ENCODE measurements at places on chromosomes 11 and 22. TPM values are rescaled to one million over a fixed set of nuclear protein-coding genes. Genes with fewer than 3 reads are reported as not detected.
A peak's percentile ranks its signal among the peaks of the same experiment; 100 is the strongest.

DNA sequence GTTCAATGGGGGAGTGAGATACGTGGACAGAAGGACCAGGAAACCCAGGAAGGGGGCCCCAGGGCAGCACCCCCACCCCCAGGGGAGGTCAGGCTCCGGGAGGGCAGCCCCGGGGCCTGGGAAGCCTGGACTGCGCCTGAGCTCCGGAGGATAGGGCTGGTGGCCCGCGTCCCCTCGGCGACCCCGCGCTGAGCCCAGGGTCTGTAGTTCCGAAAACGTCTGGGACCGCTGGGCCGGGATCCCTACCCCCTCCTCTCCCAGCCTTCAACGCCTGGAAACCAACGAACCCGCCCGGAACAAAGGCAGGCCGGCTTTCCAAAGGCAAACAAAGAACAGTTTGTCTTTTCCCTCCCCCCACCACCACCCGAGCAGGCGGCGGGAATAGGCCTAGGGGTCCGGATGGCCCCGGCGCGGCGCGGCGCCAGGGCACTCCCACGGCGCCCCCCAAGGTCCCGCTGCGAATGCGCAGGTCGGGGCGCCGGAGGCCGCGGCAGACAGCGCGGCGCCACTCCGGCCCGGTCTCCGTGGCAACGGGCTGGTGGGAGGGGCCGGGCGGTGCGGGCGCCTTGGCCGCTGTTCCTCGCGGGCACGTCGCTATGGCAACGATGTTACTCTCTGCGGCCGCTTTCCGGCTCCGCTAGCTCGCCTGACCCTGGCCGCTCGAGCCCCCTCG lies 58.5 kb downstream of the IGLL1 start:
- peak; percentile 97 for DNase-seq

- no peak for DNase-seq
Observed at GRCh38 chr11:124886978-124887666, 10.5 kb downstream of the ROBO4 start.

DNA sequence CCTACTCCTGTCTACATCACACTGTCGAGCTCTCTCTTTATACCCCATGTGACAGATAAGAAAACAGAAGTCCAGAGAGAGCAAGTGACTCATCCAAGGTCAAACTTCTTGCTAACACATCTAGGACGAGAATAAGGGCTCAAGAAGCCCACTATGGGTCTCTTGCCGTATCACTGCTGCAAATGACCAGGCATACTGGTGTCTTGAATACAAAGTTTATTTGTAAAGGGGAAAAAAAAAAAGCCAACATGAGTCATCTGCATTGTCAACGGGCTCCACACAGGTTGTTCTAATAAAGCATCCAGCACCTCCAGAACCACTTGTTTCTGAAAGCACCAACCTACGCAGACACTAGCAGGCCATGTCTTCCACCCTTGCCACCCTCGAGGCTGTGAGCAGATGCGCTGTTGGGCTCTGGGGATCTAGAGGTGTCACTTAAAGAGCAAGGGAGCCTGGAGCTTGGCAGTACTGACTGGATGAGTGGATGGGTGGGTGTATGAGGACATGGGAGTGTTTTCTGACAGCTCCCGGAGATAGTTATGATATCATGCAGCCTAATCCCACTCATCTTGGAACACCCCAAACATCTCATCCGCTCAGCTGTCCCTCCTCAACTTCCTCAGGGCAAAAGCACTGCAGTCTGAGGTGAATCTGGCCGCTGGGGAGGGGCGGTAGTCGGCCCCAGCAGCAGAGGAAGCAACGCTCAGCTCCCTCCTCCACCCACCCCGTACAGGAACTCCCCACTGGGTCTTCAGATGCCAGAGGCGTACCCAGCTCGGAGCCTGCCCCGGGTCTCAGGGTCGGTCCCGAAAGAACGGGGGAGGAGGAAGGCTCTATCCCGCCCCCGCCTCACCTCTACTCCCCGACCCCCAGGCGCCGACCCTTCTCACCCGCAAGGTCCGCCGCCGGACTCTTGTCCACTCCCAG lies 1.0 kb downstream of the SMCO4 start:
- DNase-seq, result peak; percentile 59

DNA sequence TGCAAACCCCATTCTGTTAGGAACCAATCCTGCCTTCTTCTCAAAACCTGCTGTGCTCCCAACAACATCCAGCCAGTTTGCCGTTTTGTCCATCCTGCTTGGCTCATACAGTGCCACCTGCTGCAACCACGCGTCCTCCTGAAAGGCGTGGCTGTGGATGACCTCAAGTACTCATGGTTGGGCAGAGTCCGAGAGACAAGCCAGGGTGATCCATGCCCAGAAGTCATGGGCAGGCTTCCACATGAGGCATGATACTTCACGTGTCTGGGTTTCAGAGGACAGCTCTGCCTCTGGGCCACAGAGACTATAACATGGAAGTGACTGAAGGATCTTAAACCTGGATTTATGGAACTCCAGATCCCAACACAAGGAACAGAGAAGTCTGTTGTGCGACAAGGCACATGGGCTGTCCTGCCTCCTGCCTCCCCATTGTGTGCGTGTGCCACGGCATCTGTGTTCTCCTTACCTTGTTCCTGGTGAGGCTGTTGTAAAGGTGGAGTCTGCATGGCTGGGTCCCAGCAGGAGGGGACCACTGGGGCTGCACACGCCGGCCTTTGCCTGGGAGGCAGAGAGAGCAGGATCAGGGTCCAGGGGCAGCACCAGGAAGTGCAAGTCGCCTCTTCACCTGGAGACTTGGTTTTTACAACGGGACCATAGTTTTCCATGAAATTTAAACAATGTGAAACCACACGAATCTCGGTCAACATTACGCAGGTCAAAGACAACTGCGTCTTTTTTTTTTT lies 15.4 kb downstream of the CARS1 start:
- DNase-seq, result no peak

- no peak for DNase-seq
Observed at GRCh38 chr11:30344085-30344484, 21.2 kb downstream of the ARL14EP start.

GRCh38 chr11:119155733-119156492 lies 7.1 kb downstream of the ABCG4 start:
- DNase-seq, result peak; percentile 19

DNA sequence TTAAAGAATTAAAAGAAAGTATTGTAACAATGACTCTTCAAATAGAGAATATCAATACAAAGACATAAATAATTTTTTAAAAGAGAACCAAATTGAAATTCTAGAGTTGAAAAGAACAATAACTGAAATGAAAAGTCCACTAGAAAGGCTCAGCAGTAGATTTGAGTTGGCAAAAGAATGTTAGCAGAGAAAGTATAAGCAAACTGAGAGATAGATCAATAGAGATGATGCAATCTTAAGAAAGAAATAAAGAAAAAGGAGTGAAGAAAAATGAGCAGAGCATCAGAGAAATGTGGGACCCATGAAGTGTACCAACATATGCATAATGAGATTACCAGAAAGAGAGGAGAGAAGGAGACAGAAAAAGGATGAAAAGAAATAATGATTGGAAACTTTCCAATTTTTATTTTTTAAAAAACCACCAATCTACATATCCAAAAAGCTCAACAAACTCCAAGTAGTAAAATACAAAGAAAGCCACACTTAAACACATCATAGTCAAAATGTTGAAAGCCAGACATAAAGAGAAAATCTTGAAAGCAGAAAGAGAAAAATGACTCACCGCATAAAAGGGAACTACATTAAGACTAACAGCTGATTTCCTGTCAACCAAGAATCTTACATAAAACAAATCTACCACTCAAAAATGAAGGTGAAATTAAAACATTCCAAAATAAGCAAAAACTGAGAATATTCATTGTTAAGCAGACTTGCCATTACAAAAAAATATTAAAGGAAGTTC lies 20.9 kb downstream of the NCF4 start:
- no peak for DNase-seq

DNA sequence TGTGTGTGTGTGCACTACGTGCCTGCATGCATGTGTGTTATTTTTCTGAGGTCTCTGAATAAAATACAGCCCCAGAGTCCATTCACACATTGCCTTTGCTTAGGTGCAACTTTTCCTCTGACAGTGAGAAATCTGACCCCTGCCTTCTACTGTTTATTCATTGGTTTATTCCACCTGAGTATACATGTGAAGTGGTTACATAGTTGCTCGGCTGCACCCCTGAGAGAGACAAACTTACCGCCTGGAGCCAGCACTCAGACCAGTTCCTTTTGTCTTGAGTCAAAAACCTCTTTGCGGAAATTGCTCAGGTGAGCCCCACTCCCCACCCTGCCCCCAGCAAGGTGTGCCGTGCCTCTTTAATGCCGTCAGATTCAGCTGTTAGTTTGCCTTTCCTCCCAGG lies 363.6 kb downstream of the BRD1 start:
- no peak for DNase-seq

GRCh38 chr11:60100516-60100915 lies 12.1 kb downstream of the MS4A2 start:
- no peak for DNase-seq

DNA sequence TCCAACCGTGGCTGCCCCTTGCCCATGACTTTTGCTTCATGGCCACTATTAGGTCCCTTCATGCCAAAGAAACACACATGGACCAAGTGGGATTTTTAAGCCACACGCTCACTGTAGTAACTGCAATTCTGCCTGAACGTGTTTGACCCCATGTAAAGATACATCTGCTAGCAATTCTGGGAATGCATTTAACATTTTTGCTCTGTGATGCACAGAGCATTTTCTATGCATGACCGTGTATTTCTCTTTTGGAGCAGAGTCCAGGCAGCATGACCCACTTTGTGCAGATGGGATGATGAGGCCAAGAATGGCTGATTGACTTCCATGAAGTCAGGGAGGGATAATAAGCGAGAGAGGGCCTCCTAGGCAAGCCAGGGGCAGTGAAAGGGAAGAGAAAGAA lies 108.5 kb downstream of the TP53I11 start:
- DNase-seq, result no peak

GRCh38 chr22:24118689-24119384 lies 62.5 kb upstream of the SUSD2 start:
- no peak for DNase-seq

DNA sequence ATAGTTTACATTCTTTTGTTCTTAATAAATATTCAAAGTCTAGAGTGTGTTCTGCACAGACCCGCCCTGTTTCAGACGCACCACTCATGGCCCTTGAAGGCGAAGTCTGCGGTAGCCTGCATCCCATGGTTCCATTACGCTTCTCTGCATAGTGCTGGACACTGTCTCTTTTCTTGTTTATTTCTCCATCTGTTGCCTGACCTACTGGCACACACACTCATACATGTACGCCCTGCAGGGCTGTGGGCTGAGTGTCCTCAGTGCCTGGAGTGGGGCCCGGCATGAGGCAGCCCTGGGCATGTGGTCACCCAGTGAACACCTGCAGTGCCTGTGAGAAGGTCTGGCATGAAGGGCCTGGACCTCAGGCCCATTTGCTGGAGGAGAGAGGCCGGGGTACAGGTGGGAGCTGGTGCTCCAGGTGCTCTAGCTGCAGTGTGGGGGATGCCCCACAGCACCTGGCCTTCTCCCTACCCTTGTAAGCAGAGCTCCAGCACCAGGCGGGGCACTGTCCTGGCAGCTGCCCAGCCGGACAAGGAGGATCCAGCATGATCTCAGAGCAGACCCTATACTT lies 404.1 kb downstream of the TBC1D22A start:
- DNase-seq, result no peak

DNA sequence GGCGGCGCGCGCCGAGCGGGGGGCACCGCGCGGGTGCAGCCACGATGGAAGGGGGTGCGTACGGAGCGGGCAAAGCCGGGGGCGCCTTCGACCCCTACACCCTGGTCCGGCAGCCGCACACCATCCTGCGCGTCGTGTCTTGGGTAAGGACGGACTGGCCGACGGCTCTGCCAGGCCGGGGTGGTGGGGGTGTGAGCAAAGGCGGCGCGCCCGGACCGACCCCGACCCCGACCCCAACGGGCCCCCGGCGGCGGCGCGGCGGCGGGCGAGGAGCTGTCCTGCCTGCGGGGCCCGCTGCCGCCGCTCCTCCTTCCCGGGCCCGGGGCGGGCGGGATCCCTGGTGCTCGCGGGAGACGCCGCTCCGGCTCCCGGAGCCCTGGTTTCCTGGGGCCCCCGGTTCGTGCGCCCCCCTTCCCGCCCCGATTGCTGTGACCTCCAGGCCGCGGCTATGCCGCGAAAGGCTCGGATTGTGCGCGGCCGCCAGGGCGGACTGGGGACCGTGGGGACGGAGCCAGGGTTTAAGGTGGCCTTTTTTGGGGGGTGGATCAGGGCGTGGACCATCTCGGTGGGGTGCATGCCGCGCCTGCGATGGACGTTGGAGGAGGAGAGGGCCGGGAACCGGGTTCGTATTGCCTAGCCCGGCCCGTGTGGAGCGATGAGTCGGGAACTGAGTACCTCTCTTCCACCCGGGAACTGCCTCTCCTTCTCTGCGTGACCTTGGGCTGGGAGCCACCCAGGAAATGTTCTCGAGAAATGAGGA lies at the start of gene SYNGR1:
SYNGR1 (plus strand) TSS at position 25 of the 760 bp plus-strand sequence; CDS start at position 45, 20 bp downstream.
- no peak for DNase-seq

DNA sequence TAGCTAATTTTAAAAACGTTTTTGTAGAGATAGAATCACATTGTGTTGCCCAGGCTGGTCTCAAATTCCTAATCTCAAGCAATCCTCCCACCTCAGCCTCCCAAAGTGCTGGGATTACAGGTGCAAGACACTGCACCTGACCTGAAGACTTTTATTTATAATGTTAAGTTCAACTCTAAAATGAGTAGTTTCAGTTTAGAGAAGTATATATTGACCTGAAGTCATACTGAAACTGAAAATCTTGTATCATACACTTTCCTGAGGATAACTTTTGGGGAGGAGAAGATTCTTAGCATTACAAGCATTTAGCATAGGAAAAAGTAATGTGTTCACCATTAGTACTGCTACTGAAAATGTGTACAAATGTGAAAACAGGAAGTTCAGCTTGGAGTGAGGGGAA lies 249.3 kb downstream of the CASP12 start:
- no peak for DNase-seq

DNA sequence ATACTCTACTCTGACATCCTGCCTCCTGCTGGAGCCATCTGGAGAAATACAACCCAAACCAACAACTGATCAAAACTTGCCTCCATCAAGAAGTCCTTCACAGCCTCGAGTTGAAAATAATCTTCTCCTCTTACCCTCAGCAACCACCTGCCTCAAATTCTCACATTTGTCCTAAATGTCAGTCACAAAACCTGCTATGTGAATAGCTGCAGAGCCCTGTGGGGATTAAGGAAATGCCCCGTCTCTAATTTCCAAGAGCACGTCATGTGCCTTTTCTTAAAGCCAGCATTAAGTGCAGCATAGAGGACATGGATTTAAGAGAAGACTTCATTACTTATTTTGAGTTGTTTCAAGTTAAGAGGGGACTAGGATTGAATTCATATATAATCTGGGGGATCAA lies 105.9 kb downstream of the TRPC6 start:
- DNase-seq, result no peak

GRCh38 chr11:45409587-45409986 lies 123.4 kb upstream of the SYT13 start:
- DNase-seq, result no peak

VPREB1 gene
- total RNA-seq, result not detected

OPCML gene
- total RNA-seq, result not detected

OR5T1 gene
- total RNA-seq, result not detected

C11orf16 gene
- not detected for total RNA-seq

PDE2A gene
- 0.09 TPM for total RNA-seq

C11orf24 gene
- total RNA-seq, result 46.7 TPM

FGF4 gene
- total RNA-seq, result not detected

PATE2 gene
- total RNA-seq, result 0.29 TPM

RAG1 gene
- total RNA-seq, result 0.18 TPM

EHD1 gene
- total RNA-seq, result 27.0 TPM

TP53AIP1 gene
- total RNA-seq, result not detected

SLCO2B1 gene
- total RNA-seq, result 0.51 TPM

IGSF22 gene
- not detected for total RNA-seq

NCF4 gene
- 0.23 TPM for total RNA-seq
